Stimulated activated CD4-positive, alpha-beta T cell treated with anti-CD3 and anti-CD28 coated beads, Interleukin-1b, Interleukin-23, amount 100 ng/mL, for 4 hours (primary cell): ENCODE measurements at places on chromosomes 7 and 10.

- DNase-seq = no peak
Measured at GRCh38 chr7:80942261-80943041, 23.6 kb upstream of the SEMA3C start.

DNA sequence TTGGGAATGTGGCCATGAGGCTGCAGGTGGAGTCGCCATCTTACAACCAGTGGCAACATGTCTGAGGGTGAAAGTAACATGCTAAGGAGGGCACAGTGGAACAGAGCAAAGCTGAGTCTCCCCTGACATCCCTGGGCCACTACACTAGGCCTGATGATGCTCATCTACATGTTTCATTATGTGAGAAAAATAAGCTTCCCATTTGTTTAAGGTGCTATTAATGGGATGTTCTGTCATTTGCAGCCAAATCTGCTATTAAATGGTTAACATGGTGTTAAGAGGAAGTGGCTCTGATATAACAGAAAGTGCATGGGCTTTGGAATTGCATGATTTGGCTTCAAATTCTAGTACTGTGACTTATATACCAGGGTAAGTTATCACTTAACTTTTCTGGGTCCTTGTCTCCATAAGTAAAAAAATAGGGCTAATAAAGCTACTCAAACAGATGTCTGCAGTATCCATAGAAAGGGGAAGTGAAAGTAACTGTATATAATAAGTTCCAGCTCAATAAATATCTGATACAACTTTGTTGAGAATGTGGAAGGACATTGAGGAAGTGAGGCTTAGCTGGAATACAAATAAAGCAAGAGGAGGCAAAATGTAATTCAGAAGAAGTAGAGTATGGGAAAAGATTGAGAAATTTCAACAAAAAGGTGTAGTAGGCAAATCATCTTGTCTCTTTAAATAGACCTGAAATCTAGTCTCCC, 158.9 kb downstream of the RTKN2 start:
- no peak for DNase-seq

DNA sequence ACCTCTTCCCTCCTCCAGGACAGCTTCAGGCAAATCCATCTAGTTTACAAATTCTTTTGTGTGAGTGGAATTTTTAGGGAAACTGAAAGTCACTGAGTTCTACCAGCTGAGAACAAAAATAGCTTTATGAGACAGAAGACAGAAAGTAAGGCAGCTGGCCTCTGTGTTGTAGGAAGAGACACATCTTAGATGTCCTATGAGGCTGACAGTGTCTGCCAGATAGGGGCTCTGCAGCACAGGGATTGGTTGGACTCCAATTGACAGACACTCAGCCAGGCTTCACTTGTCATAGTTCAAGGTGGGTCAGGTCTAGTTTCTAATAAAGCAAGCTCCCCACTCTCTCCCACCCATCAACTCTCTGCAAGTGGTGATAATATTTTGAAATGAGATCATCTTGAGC, 574.9 kb downstream of the CCSER2 start:
- DNase-seq = no peak

GRCh38 chr7:152523916-152524315, 88.1 kb upstream of the KMT2C start:
- DNase-seq = no peak

DNA sequence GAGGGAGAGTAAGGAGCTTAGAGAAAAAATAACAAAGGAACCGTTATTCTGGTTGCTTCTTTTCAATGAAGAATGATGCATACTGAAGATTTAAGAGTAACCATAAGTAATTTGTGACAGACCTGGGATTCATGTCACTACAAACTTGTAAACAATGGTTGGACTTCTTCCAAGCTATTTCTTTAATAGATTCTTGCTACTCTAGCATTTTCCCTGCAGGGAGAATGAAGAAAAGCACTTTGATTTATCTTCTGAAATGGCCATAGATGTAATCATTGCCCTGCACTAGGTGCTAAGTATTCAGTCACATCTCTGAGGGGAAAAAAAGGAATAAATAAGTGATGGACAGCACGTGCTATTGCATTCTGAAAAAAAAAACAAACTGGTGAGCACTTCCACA, 606.6 kb upstream of the LRRN3 start:
- DNase-seq = no peak

DNA sequence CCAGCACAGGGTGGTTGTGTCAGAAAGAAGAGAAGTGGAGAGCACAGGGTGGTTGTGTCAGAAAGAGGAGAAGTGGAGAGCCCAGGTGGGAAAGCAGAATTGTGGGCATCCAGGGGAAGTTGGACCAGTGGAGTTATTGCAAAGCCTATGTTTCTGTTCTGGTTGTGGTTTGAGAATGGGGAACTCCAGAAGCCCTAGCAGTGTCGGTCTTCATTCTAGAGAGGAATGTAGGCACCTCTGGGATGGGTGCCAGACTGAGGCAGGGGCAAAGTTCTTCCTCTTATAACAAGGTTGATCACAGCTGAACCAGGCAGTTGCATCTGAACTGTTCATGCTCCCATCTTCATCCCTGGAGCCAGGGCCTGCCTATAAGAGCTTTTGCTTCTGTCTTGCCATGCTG, 954 bp downstream of the FSCN3 start:
- no peak for DNase-seq

DNA sequence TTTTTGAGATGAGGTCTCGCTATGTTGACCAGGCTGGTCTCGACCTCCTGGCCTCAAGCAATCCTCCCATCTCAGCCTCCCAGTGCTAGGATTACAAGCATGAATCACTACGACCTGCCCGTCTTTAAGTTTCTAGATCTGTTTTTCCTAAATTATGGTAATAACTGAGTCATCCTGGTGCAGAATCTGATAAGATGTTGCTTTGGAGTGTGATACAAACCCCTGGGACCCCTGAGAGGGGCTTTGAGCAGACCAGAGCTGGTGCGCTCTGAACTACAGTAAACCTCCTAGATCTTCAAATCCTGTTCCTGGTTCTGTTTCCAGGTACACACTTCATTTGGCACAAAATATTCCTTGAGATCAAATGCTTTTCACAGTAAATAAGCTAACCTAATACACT, 34.2 kb downstream of the RPP38 start:
- DNase-seq = no peak

DNA sequence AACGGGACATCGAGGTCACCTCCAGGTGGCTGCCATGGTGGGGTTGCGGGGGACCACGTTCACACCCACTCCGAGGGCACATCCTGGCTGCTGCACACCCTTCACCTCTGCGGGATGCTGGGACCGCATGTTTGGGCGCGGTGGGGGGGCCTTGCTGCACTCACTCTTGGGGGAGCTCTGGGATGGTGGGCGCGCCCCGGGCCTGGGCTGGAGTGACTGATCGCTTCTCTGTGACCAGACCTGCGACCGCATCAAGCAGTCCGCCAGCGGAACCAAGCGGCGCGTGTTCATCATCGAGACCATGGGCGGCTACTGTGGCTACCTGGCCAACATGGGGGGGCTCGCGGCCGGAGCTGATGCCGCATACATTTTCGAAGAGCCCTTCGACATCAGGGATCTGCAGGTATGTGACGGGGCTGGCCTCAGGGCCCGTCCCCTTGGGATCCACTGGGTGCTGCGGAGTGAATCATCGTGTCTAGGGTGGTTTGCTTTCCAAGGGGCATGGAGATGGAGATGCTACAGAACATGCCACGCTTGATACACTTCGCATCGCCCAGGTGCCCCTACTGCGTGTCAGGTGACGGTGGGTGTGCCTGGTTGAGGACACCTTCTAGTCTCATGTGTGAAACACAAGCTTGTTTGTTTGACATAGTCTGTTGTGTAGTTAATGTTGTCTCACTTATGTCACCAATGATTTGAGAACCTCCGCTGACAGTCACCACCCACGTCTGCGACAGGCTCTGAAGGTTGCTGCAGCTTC, 42.8 kb downstream of the PITRM1 start:
- no peak for DNase-seq

DNA sequence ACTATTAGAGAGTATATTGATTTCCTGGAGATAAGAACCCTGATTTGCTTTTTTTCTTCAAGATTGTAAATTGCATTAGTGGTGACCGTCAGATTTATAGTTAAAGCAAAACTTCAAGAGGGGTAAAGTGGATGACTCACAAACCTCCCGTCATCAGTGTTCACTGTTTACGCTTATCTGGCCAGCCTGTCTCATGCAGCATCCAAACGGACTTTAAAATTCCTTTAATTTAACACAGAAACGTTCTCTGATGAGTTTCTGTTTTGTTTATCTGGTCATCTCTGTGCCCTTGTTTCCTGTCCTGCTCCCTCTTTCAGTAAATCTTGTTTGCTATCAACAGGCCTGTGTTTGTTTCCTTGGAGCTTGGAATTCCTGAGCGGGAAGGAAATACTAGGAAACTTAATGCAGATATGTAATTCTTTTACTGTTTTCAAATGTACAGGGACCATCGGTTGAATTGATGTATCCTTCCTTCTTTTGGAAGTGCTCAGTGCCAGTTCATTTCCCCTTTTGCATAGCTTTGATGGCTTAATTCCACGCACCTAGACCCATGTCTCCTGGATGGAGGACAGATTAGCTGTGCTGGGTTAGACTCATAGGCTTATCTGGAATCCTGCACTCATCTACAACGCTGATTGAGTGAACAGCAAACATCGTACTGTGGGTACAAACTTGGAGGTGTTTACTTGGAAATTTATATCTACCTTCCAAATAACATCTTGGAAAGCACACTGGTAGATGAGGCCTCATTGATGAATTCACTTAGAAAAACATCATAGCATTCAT, 21.3 kb downstream of the PTPRE start:
- no peak for DNase-seq

DNA sequence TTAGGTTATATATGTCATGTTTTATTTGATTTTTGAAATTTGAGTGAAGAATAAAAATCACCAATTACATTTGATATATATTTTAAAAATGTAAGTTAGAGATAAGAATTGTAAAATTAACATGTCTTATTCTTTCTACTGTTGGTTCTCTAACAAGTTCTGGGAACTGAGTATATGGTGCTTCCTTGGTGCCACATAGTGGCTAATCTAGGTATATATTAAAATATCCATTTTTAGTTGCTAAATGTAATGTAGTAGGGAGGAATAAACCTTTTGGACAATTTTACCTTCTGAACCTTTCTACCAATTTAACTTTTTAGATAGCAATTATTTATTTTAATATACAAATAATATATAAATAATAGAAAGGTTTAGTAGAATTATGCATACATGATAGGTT, 17.5 kb downstream of the CFAP69 start:
- no peak for DNase-seq

DNA sequence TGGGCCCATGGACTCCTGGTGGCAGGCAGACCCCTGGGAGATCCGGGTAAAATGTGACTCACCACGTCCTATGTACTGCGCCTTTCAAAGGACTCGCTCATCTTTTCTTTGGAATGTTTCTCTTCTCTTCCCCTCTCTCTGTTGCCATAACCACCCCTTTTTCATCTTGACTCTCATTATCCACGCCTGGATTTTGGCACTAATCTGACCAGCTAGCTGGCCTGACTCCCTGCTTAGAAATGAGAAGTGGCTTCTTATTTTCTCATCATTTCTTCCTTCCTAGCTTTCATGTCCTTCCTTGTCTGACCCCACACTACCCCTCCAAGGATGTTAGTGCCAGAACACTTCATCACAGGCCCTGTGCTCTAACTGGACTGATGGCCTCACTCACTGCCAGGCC, 98.0 kb upstream of the FAM171A1 start:
- DNase-seq = no peak

GRCh38 chr7:90736968-90737939, 141.1 kb downstream of the CDK14 start:
- no peak for DNase-seq

DNA sequence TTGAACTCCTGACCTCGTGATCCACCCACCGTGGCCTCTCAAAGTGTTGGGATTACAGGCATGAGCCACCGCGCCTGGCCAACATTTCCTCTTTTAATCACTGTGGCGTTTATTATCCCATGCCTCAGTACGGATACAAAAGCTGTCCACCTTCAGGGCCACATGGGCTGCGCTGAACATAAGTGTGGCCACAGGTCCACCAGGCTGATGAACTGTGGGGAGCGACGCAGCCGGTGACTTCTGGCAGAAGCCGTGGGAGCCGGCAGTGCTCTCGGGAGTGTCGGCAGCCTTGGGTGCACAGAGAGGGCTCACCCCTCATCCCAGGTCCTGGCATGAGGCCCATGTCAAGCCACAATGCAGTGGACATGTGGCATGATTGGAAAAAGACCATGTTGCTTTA, 223.6 kb downstream of the TNS3 start:
- DNase-seq = no peak

DNA sequence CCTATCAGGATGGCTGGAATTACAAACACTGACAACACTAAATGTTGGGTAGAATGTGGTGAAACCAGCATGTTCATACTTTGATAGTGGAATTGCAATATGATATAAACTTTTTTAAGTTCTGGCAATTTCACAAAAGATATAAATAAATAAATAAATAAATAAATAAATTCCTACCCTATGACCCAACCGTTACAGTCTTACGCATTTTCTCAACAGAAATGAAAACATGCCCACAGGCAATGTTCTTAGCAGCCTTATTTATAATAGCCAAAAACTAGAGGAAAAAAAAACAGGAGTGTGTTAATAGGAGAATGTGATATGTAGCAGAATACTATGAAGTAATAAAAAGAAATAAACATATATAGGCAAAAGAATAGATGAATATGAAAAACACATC, 318.9 kb downstream of the IPMK start:
- no peak for DNase-seq

DNA sequence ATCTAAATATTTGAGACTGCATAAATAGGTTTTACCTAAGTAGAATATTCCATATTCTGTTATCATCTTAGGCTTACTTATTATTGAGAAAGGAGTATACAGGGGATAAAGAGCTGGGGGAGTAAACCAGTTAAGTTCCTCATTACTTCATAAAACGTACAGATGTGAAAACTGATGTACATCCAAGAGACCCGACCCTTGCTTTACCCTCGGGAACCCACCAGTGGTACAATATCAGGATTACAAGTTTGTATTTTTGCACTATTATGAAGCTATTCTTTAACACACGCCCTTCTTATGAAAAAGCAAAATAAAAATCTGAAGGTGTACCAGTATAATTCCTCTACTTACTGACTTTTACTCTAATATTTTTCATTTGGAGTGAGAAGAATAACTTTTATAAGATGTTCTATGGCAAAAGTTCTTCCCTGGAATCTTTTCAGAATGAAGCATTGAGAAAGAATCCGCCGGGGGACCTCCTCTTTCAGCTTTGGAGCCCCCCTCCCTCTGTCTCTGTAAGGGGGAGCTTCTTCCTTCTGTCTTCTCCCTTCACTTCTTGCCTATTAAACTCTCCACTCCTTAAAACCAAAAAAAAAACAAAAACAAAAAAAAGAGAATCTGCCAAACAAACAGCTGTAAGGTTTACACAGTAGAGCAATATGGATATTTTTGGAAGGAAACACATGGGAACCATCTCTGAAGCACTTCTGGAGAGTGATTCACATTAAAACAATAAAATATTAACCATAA, 550.0 kb downstream of the TNS3 start:
- DNase-seq = no peak

- DNase-seq = no peak
Measured at GRCh38 chr10:33878238-33878786, 543.8 kb upstream of the NRP1 start.
